ENCODE measurements at places on chromosomes 1 and 21.
A peak's percentile ranks its signal among the peaks of the same experiment; 100 is the strongest.

GRCh38 chr1:53618500-53619366 lies 120.2 kb downstream of the GLIS1 start:
- no peak for DNase-seq

DNA sequence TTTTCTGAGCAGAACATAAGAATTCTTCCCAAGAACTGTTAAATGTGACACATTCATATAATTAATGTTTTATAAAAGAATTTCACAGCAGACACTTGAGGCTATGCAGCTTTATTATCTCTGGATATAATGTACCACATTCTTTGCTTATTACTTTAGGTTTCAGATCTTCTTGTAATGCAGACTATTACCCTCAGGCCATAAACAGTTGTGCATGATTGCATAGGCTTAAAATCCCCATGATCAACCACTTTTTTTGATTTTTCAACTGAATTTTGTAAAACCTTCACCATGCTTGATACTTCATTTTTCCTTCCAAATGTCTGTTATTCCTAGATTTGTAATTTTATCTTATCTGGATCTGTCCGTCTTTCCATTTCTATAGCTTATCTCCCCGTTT lies 1355.7 kb downstream of the BRINP3 start:
- DNase-seq, result no peak

DNA sequence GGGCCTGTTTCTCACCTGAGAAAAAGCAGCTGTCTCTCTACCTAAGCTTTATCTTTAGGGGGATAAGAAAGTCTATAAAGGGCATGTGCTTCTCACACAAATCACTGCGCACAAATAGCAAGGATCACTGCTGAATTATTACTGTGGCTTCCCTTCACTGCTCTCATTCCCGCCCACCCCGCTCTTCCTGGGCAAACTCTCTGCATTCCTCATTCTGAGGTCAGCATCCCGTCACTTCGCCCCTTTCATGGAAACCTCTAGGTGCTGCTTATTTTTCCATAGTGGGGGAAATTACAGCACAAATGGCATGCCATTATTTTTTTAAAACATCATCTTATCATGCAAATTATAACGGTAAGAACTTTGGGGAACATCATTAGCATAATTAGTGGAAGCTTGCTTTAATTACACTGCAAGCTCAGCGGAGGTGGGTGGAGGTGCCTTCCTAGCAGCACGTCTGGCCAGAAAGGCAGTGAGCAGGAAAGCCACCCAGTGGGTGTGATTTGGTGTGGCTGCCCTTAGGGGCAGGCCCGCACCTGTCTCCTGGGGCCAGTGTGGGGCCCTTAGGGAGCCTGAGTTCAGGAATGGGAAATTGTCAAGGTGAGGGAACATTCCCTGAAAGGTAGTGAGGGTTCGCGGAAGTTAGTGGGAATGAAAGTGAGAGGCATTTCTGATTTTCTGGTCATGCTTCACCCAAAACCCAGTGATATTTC lies 105.9 kb downstream of the LAMC2 start:
- DNase-seq, result no peak

DNA sequence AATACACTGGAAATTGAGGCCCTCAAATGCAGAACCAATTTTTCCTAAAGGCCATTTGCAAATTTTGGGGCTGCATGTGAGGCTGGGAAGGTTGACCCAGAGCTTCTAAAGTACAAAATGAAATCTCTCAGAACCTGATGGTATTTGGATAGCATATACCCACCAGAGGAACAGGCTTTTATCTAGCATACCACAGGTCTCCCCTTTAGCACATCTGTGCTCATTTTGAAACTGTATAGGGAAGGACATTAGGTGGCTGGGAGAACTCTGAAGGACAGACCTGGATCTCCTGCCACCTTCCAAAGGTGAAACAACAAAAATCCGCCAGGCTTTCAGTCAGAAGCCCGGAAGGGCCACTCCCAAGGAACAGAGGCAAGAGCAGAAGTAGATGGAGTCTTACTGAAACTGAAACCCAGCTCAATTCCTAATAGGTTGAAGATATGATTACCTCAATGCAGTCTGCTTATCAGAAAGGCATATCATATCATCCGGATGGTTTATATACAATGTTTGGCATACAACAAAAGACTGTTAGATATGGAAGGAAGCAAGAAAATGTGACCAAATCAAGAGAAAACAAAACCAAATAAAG lies 11.6 kb downstream of the CD55 start:
- no peak for DNase-seq

DNA sequence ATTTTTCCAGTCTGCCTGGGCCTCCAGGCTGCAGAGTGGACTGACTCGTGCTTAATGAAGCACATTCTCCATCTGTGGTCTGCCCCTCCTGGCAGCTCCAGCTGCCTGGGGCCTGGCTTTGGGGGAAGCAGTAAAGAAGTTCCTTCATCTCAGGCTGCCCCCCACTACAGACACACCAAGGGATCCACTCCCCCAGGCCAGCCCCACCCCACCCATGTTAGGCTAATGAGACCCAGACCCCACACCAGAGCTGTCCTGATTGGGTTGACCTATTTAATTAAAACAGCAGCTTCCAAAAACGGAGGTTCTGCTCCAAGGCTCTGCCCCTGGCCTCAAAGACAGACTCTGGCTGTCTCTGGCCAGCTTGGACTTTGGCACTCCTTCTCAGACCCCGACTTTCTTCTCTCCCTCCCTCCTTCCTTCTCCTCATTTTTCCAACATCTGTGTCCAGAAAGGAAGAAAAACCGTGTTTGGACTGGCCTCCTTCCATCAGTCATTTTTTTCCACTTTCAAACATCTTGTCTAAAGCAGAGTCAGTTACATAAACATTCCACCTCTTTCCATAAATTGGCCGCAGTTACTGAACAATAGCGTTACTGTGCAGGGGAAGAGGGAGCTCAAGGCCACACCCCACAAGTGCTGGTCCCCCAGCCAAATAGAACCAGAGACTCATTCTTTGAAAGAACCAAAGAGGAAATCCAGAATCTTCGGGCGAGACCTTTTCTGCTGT lies 29.7 kb downstream of the SERTAD4 start:
- DNase-seq, result no peak

GRCh38 chr1:33469691-33470090 lies 2.8 kb upstream of the ZSCAN20 start:
- DNase-seq, result no peak

DNA sequence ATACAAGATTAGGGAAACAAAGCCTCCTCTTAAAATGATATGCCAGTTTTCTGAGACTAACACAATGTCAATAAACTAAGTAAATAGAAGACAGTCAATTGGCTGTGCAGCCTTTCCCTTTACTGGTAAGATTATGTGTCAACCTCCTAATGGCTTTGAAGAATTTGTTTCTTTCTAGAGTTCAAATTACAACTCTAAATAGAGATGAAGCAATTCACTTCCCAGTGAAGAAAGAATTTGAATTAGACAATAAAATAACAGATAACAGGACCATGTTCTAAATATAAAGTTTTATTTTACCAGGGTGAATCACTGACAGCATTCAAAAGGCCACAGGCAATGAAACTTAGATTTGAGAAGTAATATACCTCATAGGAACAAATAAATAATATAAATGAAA lies 680.3 kb downstream of the PLA2G4A start:
- peak; percentile 12 for DNase-seq

- no peak for DNase-seq
Observed at GRCh38 chr1:9079988-9080704, 10.7 kb upstream of the SLC2A5 start.

DNA sequence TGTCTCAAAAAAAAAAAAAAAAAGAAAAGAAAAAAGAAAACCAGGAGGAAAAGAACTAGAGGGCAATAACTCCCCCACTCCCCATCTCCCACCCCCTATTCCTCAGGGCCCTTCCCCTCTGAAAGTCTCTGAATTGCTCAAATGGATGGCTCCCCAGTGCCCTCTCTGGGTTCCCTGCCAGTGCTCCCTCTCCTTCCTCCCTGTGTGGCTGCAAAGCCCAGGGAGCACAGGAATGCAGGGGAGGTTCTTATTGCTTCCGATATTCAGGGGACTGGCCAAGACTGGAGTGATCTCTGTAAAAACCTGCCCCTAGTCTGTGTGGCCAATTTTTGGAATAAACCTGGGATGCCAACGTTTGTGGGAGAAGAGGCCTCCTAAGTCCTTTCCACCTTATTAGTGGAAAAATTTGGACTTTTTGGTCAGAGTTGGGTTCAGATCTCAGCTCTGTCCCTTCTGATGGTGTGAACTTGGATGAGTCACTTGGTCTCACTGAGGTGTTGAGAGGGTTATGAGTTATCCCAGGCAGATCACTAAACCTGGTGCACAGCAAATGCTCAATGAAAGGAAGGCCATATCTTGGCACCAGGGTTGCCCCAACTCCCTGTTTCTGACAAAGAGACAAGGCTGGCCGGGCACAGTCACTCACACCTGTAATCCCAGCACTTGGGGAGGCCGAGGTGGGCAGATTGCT lies 13.4 kb upstream of the ARHGEF10L start:
- DNase-seq, result no peak

DNA sequence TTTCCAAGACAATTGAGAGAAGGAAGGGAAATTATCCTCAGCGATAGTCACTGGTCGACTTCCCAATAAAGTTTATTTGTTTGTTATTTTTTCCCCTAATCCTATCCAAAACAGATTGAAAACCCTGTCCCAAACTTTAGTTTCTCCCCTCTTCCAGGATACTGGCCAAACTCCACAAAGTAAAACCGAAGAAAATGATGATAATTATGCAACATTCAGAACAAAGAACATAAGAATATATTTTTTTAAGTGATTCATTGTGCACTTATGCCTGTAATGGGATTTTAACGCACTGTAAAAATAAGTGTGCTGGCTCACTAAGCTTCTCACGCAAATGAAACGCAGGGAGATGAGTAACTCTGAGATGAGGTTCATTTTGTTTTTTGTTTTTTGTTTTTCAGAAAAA lies 6.0 kb downstream of the GLIS1 start:
- no peak for DNase-seq

- no peak for DNase-seq
Observed at GRCh38 chr21:14901482-14901958, 163.3 kb downstream of the NRIP1 start.

DNA sequence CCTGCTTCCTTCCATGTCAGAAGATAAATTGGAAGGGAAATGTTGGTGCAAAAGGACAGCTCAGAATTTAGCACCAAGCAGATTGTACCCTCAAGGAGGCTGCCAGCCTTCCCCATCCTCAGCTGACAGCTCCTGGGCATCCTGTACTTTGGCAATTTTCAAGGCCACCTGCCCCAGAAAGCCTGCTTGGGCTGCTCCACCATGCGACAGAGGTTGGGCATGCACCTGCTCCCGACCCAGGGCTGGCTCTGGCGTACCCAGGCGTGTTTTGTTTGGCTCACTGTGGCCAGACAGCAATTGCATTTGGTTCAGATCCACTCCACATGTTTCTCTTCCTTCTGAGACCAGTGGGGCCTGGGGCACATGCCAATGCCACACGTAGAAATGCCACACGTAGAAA lies 547.8 kb downstream of the NPHP4 start:
- no peak for DNase-seq

DNA sequence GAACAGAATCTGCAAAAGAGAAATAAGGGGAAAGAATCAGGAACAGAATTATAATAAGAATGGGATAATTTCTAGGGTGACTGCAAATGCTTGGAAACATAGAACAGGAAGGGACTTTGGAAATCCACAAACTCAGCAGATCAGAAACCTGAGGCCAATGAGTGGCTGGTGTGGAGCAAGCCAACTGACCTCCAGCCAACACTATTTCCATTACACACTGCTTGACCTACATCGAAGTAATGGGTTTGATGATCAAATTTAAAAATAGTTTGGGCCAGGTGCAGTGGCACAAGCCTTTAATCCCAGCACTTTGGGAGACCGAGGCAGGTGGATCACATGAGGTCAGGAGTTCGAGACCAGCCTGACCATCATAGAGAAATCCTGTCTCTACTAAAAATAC lies 284.9 kb downstream of the GRIK1 start:
- no peak for DNase-seq

DNA sequence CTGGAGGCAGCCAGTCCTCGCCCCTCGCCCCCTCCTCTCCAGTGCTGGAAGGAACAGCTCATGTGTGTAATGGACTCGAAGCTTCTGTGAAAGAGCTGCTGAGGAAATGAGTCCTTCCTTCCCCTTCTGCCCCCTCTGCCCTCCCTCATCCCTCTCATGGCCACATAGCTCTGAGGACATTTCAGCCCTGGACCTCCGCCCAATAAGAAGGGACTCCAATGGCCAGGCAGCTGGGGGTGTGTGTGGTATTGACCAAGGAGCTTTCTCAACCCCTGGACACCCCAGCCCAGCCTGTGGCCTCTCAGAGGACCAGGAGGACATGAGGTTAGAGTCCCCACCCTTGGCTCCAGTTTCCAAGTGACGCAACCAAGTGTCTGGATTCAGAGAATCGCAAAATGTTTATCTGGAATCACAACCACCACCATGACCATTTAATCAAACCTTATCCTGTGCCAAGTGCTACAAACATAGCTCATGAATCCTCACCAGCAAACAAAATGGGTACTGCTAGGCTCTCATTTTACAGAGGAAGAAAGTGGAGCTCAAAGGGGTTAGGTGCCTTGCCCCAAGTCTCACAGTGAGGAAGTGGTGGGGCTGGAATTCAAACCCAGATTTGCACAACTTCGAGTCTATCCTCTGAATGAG lies 47.8 kb upstream of the ECE1 start:
- no peak for DNase-seq

DNA sequence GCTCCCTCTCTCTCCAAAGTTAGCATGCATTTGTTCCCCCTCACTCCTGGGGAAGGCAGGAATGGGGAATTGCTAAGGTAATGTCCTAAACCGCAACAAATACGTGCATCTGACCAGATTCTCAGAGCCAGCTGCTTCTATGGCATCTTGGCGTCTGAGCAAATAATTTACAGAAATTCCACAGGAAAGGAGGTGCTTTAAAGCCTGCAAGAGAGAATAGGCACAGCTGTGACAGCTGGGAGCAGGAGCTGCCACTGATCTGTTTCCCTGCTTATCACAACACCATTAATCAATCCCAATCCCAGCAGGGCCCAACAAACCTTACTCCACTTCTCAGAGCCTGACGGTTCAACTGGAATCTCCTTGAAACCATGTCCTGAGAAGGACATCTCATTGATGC lies 83.5 kb upstream of the ZNF281 start:
- no peak for DNase-seq

GRCh38 chr21:44052071-44052829 lies 40.1 kb downstream of the TRAPPC10 start:
- no peak for DNase-seq

- no peak for DNase-seq
Observed at GRCh38 chr1:247964933-247965332, at the start of gene OR2AK2. OR2AK2 (plus strand) TSS chr1:247965233; CDS start chr1:247965377, 144 bp downstream.

GRCh38 chr1:8903410-8903809 lies 24.9 kb upstream of the ENO1 start:
- no peak for DNase-seq

GRCh38 chr1:70042090-70042731 lies 163.2 kb downstream of the LRRC40 start:
- no peak for DNase-seq

DNA sequence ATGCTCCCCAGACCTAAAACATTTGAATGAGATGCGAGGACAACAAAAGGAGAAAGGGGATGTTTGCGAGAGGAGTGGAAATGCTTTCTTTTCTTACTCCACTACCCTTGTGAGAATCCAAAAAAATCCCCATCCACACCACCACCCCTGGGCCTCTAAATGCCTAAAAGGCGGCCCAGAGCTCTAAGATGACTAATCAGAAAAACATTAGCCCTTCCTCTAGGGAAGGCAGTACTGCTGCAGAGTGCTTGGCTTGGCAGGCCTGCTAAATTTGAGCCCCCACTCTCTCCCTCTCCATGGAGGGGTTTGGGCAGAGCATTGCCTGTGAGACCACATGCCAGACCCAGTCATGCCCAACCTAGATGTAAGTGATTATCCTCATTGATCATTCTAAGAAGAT lies 347.9 kb downstream of the USH2A start:
- DNase-seq, result no peak
